ENCODE measurements at places on chromosomes 2 and 18.

DNA sequence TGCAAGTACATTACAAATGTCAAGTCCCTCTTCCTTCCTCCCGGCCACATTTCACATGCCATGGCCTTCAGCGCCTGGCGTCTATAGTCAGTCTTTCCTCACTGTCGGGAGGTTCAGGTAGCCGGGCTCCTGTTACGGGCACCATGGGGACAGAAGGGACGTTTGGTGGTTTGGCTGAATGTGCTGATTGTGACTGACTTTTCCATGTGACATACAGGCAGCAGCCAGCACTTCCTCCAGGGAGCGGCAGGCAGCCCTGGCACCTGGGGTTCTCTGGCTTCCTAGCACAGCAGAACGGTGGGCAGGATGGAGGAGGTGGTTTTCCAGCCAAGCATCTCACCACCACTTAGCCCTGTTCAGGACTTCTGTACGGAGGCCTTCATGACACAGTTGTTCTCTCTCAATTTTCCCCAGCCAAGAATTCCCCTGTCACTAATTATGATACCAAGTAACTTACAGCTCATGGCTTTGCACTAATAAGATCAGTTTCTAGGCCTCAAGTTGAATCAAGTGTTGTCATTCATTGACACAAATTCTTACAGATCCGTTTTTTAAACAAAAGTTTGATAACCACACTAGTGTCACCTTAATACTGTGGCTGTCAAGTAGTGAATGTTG, 83.9 kb upstream of the REV1 start:
- no peak for DNase-seq

DNA sequence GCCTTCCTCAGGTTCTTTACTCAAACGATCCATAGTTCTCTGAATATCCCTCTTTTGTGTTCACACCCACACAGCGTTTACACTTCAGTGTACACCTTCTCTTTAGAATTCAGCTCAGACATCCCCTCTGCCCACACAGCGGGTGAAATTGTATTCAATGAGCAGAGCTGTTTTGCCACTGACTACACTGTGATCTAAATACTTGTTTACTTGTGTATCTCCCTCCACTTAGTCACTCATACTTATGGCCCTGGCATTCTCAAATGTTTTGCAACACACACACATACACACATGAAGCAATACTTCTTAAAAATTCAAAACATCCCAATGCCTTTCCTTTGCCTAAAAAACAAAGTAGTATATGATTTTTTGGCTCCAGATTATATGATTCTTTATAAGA, 297.1 kb downstream of the TMX3 start:
- no peak for DNase-seq

DNA sequence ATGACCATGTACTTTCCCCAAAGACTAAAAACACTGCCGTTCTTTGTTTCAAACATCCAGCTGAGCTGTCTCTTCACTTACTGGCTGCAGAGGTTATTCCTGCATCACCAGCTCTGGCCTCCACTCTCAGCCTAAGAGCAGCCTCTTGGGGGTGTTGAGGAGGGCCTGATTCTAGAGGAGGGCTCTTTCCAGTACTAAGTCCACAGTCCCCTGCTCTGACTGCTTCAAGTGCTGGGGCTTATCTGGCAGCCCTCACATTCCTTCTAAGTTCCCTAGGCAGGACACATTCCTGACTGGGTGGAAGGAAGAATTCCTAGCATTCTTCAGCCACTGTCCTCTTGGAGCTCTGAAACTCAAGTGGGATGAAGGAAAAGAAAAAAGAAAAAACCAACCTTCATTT, 32.9 kb upstream of the EHBP1 start:
- no peak for DNase-seq

- DNase-seq = no peak
These were observed 36.4 kb downstream of the NEDD4L start for GRCh38 chr18:58080451-58080850.

Measured in urinary bladder (tissue), 4 donors.